Kidney capillary endothelial cell (primary cell): ENCODE measurements at places on chromosomes 3 and 15.

DNA sequence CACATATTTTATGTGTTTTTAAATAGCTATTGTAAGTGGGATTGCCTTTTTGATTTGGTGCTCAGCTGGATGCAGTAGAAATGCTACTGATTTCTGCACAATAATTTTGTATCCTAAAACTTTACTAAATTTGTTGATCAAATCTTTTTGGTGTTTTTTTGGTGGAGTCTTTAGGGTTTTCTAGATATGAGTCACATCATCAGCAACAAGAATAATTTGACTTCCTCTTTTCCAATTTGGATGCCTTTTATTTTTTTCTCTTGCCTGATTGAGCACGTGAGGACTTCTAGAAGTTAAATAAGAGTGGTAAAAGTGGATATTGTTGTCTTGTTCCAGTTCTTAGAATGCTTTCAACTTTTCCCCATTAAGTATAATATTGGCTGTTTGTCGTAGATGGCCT is 51.3 kb downstream of the TLNRD1 start:
- no peak for DNase-seq

GRCh38 chr3:171528102-171528501 is 67.9 kb upstream of the TNIK start:
- DNase-seq = no peak

- DNase-seq = no peak
Observed at GRCh38 chr3:46527239-46527638, 29.5 kb downstream of the RTP3 start.

- DNase-seq = peak; percentile 51
Observed at GRCh38 chr3:45546716-45547701, 47.5 kb upstream of the LIMD1 start.

DNA sequence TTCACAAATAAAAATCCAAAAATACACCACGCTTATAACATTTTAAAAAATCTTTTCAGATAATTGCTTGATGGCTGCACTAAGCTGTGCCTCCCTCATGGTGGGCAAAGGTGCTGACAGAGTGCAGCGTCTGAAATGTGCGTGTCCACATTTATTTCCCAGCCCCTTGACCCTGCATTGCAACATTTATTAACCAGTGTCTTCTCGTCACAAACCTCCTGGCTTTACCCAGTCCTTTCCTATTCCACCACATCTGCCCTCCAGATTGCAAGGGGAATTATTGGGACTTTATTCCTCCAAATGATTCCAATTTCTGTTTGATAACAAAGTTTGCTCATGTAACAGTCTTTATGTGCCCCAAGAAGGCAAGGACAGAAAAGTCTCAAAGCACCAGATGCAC is 5.5 kb downstream of the RASGRP1 start:
- DNase-seq = no peak

- DNase-seq = no peak
Observed at GRCh38 chr3:12655701-12656100, 8.2 kb downstream of the RAF1 start.

DNA sequence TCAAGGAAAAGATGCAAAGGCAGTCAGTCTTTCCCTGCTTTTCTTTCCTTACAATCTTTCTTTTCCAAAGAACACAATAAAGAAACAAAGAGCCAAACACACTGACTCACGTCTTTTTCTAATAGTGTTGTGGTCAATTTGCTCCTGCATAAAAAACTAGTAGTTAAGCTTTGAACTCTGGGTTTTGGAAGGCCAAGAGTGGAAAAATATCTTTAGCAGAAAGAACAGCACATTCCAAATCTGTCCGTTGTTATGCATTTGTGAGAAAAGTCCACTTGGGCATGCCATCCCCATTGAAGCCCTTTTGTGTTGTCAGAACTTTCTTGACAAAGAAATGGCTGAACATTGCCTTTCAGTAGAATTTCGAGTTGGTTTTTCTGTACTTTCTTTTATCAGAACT is 18.2 kb downstream of the COL8A1 start:
- DNase-seq = no peak

GRCh38 chr3:156321945-156322344 is 201.6 kb downstream of the KCNAB1 start:
- no peak for DNase-seq

- DNase-seq = no peak
Observed at GRCh38 chr15:48541341-48542278, 103.9 kb downstream of the FBN1 start.

- peak; percentile 81 for DNase-seq
Observed at GRCh38 chr3:46386205-46386604, 15.5 kb downstream of the CCR5 start.

GRCh38 chr3:37338500-37338899 is 164.1 kb upstream of the LRRFIP2 start:
- DNase-seq = no peak

- no peak for DNase-seq
Observed at GRCh38 chr3:54988838-54989630, 61.2 kb upstream of the LRTM1 start.

GRCh38 chr15:49383266-49383665 is 39.8 kb upstream of the FGF7 start:
- DNase-seq = no peak
